ENCODE measurements at places on chromosomes 12 and 14.

DNA sequence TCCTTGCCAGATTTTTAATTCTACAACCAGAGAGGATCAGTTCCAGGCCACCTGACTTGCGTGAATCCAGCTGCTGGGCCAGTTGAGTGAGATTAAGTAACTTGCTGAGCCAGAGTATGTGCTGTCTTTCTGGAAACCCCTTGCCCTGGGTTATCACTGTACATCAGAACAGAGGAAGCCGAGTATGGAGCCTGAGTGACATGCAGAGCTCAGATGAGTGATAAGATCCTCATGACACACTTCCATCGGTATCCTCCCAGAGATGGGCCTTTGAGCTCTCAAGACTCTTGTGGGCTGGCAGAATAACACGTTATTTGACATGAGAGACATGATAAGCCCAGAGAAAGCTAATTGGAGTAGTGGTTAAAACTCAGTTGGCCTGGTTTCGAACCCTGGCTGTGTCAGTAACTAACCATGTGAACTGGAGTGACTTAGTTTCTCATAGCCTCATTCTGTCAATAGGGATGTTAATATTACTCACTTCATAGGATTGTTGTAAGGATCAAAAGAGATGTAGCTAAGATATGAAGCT is 388.1 kb downstream of the ZFP36L1 start:
- DNase-seq = no peak

- DNase-seq = no peak
These were observed 583 bp downstream of the DNAH10 start for GRCh38 chr12:123762715-123763052.

DNA sequence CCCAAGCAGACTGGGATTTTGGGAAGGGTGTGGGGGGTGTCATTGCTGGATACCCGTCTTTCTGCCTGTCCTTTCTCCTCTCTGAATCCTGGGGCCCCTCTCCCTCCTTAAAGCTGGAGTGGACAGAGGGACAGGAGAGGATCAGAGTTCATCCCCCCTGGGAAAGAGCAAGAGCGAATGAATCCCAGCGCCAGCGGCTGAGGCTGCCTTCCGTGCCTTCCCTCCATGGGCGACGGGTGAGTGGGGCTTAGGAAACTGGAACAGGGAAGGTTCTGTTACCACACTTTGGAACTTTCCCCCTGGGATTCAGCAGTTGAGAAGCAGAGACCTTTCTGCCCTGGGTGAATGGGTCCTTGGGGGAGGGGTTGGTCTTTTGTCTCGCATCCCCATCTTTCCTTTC is 16.2 kb upstream of the RIN3 start:
- no peak for DNase-seq

GRCh38 chr12:70576341-70577282 is 60.6 kb downstream of the PTPRB start:
- no peak for DNase-seq

- no peak for DNase-seq
These were observed 708.5 kb downstream of the C12orf50 start for GRCh38 chr12:87320724-87321123.

DNA sequence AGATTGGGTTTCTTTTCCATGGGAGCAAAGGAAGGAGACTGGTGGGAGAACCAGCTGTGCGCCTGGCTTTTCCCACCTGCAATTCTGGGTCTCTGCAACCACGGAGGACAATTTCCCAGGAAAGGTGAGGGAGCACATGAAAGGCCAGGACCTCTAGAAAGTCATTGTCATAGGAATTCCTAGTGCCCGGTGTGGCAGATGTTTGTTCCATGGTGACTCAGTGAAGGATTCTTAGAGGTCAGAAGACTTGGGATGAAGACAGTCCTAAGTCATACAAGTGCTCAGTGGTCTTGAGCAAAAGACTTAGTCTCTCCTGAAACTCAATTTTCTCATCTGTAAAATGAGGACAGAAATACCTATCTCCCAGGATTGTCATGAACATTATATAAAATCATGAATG is 51.3 kb downstream of the KCNA5 start:
- no peak for DNase-seq

- DNase-seq = peak; percentile 96
These were observed at the start of gene ATP5MC2 for GRCh38 chr12:53675701-53676607. Gene ATP5MC2, minus strand, starts transcription at chr12:53676083. Its CDS starts 3,469 bp downstream, at chr12:53672614.

- no peak for DNase-seq
These were observed 12.3 kb upstream of the LBHD2 start for GRCh38 chr14:103071544-103072251.

GRCh38 chr12:661720-662486 is 1.3 kb downstream of the NINJ2 start:
- no peak for DNase-seq

DNA sequence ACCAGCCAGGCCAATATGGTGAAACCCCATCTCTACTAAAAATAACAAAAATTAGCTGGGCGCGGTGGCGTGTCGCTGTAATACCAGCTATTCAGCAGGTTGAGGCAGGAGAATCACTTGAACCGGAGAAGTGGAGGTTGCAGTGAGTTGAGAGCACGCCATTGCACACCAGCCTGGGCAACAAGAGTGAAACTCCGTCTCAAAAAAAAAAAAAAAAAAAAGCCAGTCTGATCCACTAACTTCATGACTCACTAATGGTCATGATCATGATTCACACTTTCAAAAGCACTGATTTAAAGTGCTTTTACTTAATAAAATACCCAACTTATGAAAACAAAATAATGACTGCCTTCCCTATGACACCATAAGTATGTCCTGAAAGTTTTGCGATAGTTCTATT is 38.4 kb upstream of the CPM start:
- no peak for DNase-seq

- no peak for DNase-seq
These were observed 180.9 kb downstream of the CHST11 start for GRCh38 chr12:104637604-104638003.

DNA sequence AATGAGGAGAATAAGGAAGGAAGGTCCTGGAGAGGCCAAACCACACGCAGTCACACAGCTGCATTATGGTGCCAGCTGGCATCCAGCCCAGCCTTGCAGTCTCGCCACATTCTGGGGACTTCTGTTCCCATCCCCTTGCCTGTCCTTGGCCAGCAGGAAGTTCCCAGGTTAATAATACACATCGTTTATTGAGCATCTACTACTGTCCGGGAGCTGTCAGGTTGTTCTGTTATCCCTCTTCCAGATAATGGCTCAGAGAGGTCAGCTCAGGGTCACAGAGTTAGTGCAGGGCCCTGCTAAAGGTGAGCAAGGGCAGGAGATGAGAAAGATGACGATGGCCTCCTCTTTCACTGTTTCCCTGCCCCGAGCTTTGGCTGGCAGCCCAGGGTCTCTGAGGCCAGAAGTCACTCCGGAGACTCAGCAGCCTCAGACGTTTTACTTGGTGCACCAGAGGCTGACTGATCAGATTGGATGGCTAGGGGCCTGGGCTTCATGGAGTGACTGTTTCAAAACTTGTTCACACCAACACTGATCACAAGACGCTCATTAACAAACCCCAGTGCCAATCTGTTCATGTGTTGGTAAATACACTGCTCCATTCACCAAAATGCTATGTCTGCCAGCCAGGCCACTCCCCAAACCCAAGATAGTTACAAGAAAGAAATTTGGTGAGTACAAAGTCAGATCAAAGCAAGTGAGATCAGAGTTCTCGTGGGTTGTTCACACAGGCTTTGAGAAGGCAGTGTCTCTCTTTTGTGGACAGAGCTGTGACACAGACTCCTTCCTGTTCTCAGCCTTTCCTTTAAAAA is 79.2 kb downstream of the B4GALNT3 start:
- no peak for DNase-seq

- DNase-seq = no peak
These were observed 10.0 kb downstream of the SFSWAP start for GRCh38 chr12:131720921-131721320.

DNA sequence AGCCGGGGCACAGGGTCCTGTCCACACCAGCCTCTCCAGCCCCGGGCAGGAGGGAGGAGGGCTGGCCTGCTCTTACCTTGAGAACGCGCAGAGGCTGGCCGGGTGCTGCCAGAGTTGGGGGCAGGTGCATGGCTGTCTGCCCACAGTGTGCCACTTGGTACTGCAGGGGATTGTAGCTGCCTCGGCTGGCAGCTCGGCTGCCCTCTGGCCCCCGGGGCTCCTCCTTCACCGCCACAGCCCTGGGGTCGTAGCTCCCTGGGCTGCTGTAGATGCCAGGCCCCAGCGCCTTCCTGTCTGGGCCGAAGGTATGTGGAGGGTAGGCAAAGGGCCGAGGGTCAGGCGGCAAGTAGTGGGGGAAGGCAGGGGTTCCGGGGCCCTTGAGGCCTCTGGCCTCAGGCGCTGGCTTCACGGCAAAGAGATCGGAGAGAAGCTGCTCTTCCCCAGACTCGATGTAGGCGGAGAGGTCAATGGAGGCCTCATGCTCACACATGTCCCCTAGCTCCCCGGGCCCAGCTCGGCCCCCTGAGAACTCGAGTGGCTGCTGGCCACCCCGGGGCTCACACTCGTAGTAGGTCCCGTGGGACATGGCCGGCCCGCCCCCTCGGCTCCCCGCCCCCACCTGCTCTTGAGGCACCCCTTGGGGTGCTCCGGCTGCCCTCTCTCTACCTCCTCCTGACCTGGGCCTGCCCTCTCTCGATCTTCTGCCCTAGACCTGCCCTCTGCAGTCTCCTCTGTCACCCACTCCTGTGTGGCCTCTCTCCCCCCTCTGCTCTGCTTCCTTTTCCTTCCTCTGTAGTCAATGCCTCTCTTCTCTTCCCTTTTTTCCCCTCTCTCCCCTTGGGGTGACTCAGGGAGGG is at the start of gene CEBPE:
CEBPE (minus strand) TSS at position 750 of the 857 bp plus-strand sequence; CDS start at position 586, 164 bp downstream.
- no peak for DNase-seq

DNA sequence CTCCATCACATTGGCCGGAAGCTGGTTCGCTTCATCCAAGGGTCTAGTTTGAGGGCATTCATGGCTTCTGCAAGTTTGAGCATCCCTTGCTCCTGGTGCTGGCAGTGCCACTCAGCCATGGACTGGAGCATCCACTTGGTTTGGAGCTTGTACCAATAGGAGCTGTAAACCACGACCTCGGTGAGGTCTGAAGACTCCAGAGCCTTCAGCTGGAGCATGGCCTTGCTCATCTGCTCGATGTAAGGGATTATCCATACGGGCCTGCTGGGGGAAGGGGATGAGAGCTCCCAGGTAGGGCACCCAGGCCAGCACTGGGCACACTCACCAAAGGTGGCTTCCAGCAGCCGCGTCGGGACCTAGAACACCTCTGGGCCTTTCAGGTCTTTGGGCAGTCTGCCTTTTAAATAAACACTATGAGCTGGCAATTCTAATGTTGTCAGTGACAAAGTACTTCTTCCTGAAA is 13.5 kb downstream of the FOS start:
- no peak for DNase-seq

DNA sequence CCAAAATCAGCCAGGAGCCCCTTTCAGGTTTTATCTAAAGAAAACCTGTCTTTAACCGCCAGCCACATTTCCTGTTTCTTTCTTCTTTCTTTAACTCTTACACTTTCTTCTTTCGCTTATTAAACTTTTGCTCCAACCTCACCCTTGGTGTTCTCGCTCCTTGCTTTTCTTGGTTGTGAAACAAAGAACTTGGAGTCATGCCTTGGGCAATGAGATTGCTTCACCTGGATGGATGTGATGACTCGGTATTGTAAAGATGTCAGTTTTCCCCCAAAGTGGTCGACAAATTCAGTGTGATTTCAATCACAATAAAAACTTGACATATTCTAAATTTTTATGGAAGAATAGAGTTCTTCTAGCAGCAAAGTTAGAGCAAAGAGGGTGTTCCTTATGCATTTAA is 16.2 kb upstream of the TCL1A start:
- DNase-seq = no peak

- DNase-seq = no peak
These were observed 6.1 kb downstream of the ERBB3 start for GRCh38 chr12:56086096-56086495.

DNA sequence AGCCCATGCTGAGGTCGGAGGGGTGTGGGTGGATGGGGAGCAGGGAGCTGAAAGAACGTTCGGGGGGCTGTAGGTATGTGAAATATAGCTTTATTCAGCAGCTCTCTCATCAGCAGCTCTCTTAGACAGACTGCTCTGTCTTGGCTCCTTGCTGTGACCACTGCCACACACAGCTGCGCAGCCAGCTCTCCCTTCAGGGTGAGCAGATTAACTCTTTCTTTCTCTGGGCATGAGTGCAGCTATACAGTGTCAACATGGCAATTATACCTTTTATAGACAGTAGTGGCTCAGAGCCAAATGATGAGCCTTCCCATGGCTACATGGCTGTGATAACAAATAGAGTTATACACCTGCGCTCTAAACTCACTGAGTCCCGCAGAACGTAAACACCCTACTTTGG is 137.7 kb upstream of the NEDD1 start:
- DNase-seq = no peak

DNA sequence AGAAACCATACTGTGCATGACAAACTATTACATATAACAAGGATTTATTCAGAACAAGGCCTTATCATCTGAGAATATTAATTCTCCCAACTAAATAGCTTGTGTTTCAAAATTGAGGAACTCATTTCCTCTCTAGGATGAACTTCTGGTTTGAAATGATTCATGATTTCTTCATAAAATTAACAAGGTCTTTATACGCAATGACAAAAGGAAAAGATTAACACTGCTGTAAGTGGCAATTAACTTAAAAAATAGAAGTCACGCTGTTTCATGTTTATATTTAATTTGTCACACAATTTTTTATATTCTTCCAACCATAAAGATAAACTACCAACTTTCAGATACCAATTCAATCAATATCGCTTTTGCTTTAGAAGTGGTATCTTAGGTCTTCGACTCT is 80.8 kb downstream of the GRIP1 start:
- no peak for DNase-seq

DNA sequence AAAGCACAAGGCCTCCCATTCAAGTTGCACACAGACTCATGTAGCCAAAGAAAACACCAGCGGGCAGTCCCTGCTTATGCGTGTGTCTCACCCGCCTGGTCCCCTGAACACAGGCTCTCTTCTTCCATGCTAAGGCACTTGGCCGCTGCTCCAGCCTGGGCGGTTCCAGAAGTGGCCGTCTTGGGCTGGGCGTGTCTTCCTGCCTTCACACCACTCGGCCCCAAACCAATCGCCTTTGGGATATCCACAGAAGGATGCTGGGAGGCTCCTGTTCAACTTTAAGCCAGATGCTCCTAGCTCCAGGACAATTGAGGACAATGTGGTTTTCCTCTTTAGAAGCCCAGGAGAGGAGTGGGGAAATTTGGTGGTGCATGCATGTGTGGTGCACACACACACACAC is 2.2 kb downstream of the SCARB1 start:
- DNase-seq = no peak

- DNase-seq = no peak
These were observed 42.8 kb downstream of the SLC35F4 start for GRCh38 chr14:57823015-57823660.

- DNase-seq = no peak
These were observed 130.0 kb downstream of the TSPAN9 start for GRCh38 chr12:3207175-3207574.

- no peak for DNase-seq
These were observed 54.7 kb upstream of the OTOGL start for GRCh38 chr12:80044694-80045046.

- DNase-seq = no peak
These were observed 32.9 kb downstream of the RPS6KA5 start for GRCh38 chr14:91027561-91027960.

GRCh38 chr12:120249266-120249874 is 16.2 kb downstream of the PXN start:
- DNase-seq = no peak

GRCh38 chr14:104094709-104095425 is 9.4 kb downstream of the ASPG start:
- DNase-seq = peak; percentile 53

Data from central memory CD8-positive, alpha-beta T cell (primary cell).